Activated CD8-positive, alpha-beta memory T cell treated with anti-CD3 and anti-CD28 coated beads, Interleukin-2, amount 50 U/mL, for 4 hours (primary cell): ENCODE measurements at places on chromosomes 3 and 15.

- no peak for DNase-seq
Observed at GRCh38 chr3:14396031-14396692, 6.2 kb upstream of the SLC6A6 start.

DNA sequence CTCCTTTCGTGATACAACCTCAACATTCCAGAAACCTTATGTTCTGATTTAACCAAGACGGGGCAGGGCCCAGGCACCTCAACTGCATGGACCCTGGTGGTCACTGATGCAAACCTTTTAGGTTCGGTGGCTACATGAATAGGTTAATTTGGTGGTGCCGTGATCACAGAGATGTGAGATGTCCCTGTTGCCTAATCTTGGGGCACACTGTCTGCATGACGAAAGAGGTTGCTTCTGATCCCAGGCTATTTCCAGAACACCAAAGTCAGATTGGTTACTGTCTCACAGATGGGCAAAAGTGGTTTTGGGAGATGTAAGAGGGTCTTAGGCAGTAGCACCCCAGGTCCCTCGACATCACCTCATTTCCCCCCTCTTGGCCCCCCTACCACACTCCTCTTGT lies 4.0 kb upstream of the CCR1 start:
- DNase-seq = no peak

DNA sequence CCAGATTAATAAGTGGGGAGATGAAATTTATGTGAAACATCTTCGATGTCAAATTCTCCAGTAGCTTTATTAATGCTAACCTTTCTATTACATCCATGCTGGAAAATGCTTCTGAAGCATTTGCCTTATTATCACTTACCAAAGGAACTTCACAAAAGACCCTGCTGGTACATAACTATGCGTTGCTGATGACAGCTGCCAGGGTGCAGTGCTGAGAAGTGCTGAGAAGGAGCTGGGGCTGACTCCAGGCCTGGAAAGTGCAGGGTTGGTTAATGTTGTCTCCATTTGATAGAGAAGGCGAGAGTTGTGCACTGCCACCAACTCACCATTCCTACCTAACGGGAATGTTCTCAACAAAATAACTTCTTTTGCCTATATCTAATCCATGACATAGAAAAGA lies 736.0 kb upstream of the NR2F2 start:
- no peak for DNase-seq

GRCh38 chr3:189393598-189393997 lies 221.8 kb downstream of the TPRG1 start:
- DNase-seq = no peak

GRCh38 chr15:53882311-53882710 lies 95.9 kb upstream of the UNC13C start:
- DNase-seq = no peak

- no peak for DNase-seq
Observed at GRCh38 chr3:125010393-125010792, 45.4 kb downstream of the HEG1 start.
